ENCODE measurements at places on chromosomes 3 and 15. TPM values are rescaled to one million over a fixed set of nuclear protein-coding genes. Genes with fewer than 3 reads are reported as not detected.

CATSPER2 gene
- 1.5 TPM for total RNA-seq

GRCh38 chr3:70880421-70880820 is 568.0 kb upstream of the MDFIC2 start:
- no peak for DNase-seq
- no peaks in the 10 kb centered on the region for H3K4me1 ChIP-seq
- no peak overlapping the region for H3K27ac ChIP-seq
- no peaks in the 10 kb centered on the region for H3K27me3 ChIP-seq

DNA sequence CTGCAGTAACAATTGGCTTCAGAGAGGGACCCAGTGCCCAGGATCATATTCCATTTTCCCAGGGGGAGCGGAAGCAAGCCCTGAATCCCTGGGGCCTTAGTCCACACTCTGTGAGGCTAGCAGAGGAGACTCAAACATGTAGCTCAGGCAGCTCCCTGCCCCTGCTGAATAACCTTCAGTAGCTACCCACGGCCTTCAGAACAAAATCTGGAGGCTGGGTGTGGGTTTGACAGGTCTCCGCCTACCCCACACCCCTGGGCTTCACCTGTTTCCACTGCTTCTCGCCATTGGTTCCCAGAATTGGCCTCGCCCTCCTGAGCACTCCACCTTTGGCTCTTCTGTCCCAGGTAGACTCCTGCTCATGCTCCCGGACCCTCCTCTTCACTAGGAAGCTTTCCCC is 93.6 kb upstream of the ATP2B2 start:
- H3K36me3 ChIP-seq: no peaks in the 10 kb centered on the region
- no peaks in the 10 kb centered on the region for H3K27me3 ChIP-seq
- no peak for DNase-seq
- H3K4me3 ChIP-seq: no peak overlapping the region

- H3K27ac ChIP-seq: no peak overlapping the region
- no peaks in the 10 kb centered on the region for H3K27me3 ChIP-seq
- no peaks in the 10 kb centered on the region for H3K4me1 ChIP-seq
- DNase-seq: no peak
- no peaks in the 10 kb centered on the region for H3K36me3 ChIP-seq
- no peak overlapping the region for H3K4me3 ChIP-seq
Observed at GRCh38 chr15:92336419-92336987, 57.2 kb upstream of the ST8SIA2 start.

DNA sequence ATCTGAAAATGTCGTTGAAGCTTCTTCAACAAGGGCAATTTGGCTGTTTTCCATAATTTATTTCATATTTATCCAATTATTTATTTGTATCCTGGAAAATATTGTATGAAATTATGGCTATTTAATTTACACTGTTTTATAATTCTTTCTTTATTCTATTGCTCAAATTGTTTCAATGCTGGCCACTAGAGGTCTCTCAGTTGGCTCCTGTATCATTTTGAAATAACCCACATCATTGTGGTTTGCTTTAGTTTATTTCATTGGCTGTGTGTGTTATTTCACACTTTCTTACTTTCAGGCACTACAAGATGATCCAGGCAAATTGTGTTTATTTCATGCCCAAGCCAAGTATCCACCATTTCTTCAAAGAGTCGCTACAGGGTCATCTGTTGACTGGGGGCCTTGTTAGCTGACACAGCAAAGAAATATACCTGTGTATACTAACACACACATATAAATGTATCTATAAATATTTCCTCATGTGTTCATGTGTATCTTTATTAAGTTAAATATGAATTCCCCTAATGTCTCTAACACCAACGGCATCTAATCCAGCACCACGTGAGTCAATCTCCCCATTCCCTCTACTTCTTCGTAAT is 86.2 kb downstream of the NPAP1 start:
- no peak overlapping the region for H3K4me3 ChIP-seq
- H3K4me1 ChIP-seq: no peaks in the 10 kb centered on the region
- no peaks in the 10 kb centered on the region for H3K36me3 ChIP-seq

DNA sequence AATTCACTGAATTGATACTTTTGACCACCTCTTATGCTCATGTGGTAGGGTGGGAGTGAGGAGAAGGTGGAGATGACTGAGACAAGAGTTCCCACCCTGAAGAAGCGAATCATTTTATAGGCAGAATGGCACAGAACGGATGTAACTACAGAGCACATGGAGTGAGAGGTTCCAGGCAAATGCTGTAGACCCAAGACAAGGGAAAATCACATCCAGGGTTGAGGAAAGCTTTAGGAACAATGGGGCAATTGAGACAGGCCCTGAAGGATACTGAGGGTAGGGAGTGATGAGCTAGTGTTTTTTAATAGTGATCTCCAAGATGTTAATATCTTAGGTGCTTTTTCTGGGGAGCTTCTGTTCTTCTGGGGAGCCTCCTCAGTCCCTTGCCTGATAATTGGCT is 8.1 kb downstream of the PCCB start:
- peaks cover 12% of the 10 kb centered on the region for H3K36me3 ChIP-seq
- no peak overlapping the region for H3K4me3 ChIP-seq
- H3K4me1 ChIP-seq: no peaks in the 10 kb centered on the region
- H3K27ac ChIP-seq: no peak overlapping the region
- no peak for DNase-seq
- no peaks in the 10 kb centered on the region for H3K27me3 ChIP-seq

DNA sequence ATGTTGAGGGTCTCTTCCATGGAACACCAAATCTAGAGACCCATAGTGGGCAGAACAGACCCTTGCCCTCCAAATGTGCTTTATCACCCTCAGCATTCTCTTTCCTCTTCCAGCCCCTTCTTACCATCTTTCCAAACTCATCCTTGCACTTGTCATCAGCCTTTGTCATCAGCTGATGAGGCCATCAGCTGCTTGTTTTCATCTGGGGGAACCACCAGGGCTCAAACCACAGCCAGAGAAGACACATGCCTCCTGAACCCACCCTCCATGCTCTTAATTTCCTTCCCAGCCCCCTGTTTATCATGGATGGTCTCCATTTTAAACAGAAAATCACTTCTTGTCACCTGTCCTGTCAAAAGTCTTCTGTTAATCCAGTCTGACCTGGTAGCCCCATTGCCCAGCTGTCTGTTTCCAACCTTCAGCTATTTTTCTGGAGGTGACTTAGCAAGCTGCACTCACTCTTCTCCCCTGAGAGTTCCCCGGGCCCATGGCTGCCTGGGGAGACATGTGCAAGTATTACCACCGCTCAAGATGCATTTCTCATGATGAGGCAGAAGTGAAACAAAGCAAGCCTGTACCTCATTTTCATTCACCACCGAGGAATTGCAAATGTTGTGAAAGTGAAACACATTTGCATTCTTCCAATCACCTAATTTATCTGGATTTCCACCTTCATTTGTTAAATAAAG is 14.7 kb upstream of the SYNM start:
- peaks cover under 1% of the 10 kb centered on the region for H3K4me1 ChIP-seq
- no peaks in the 10 kb centered on the region for H3K36me3 ChIP-seq
- no peaks in the 10 kb centered on the region for H3K27me3 ChIP-seq
- DNase-seq: no peak
- no peak overlapping the region for H3K27ac ChIP-seq
- no peak overlapping the region for H3K4me3 ChIP-seq

DNA sequence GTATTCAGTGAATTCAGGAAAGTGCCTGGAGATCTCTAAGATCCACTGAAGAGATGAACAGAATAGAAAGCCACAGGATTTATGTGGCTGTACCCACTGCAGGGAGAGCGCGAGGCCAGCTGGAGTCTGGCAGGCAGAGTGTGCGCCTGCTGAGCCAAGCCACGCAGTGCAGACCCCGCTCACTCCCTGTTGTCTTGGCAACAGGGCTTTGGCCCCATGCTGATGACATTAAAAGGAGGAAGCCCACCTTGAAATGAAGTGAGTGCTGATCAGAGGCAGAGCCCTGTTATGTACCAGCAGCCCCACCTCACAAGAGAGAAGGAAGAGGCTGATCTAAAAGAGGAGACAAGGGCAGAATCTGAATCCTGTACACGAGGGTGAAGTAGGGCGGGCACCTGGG is 36.7 kb downstream of the PXYLP1 start:
- DNase-seq: peak; percentile 28
- H3K27me3 ChIP-seq: no peaks in the 10 kb centered on the region
- peaks cover 4% of the 10 kb centered on the region for H3K4me1 ChIP-seq
- H3K36me3 ChIP-seq: no peaks in the 10 kb centered on the region
- no peak overlapping the region for H3K4me3 ChIP-seq

DNA sequence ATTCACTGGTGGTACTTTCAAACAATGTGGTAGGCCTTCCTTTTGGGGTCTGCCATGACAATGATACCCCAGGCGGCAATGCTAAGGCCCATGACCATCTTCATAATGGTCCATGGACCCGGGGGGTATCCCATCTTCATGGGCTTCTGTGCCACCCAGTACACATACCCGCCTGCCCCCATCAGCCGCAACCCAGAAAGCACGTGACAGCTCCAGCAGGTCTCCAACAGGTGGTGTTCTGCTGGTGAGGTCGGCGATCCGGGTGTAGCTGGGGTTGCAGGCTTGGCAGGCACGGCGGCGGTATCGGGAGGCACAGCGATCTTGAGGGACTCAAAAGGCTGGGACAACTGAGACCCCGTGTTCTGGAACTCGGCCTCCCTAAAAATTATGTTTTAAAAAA is 214.5 kb downstream of the SNRPN start:
- H3K4me3 ChIP-seq: no peak overlapping the region
- H3K4me1 ChIP-seq: no peaks in the 10 kb centered on the region
- no peak overlapping the region for H3K27ac ChIP-seq

GRCh38 chr3:112685420-112685819 is 44.5 kb upstream of the CCDC80 start:
- no peaks in the 10 kb centered on the region for H3K36me3 ChIP-seq
- no peak overlapping the region for H3K4me3 ChIP-seq
- peaks cover 32% of the 10 kb centered on the region for H3K4me1 ChIP-seq
- H3K27me3 ChIP-seq: no peaks in the 10 kb centered on the region

DNA sequence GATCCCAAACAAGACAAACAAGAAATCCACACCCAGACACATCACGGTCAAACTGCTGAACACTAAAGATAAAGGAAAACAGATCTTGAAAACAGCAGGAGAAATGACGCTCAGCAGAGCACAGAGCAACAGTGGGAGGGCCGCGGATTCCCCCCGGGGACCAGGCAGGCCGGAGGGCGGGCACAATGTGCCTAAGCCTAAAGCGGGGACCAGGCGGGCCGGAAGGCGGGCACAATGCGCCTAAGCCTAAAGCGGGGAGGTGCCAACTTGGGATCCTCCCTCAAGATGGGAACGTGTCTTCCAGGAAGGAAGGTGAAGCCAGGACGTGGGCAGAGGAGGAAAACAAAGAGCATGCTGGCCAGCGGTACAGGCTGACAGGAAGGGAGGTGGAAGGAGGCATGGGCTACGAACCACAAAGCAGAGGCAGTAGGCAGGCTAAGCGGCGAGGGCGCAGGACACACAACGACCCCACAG is 31.1 kb downstream of the CYFIP1 start:
- no peaks in the 10 kb centered on the region for H3K27me3 ChIP-seq
- DNase-seq: peak; percentile 83
- no peaks in the 10 kb centered on the region for H3K36me3 ChIP-seq

Measured in neural progenitor cell (in vitro differentiated cells).